ENCODE measurements at places on chromosomes 3 and 15. TPM values are rescaled to one million over a fixed set of nuclear protein-coding genes. Genes with fewer than 3 reads are reported as not detected.

DNA sequence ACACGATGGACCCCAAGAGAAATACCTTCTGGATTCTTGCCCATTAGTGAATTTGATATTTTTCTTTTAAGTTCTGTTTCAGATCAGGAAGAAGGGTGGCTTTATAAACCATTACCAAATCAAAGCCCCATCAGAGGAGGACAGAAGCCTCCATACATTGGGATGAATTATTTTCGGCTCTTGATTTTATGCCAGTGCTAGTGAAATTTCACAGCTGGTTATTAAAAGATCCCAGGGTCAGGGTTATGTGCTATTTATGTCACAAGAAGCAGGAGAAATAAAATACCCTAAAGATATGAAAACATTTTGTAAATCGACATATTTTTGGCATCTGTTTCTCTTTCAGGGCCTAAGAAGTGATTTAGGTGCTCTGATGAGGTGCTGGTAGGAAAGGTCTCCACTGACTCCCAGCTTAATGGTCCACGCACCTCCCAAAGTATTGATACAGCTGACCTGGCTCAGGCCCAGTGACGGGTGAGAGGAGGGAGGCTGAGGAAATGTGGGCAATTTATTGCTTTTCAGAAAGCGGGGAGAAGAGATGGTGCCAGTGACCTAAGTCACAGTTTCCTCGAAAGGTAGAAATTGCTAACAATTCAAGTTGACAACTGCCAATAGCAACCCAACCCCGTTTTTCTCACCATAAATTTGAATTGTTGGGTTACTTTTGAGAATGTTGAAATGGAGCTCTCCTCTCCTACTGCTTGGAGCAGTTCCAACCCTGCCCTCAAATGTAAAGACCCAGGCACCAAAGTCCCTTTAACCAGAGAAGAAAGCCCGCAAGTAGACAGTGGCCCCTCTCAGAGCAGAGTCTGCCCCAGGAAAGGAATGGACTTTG lies 315.6 kb upstream of the NR2E3 start:
- H3K36me3 ChIP-seq: no peaks in the 10 kb centered on the region
- no peak for DNase-seq
- H3K4me3 ChIP-seq: no peak overlapping the region
- peaks cover 4% of the 10 kb centered on the region for H3K27me3 ChIP-seq
- H3K4me1 ChIP-seq: no peaks in the 10 kb centered on the region
- no peak overlapping the region for H3K27ac ChIP-seq

DNA sequence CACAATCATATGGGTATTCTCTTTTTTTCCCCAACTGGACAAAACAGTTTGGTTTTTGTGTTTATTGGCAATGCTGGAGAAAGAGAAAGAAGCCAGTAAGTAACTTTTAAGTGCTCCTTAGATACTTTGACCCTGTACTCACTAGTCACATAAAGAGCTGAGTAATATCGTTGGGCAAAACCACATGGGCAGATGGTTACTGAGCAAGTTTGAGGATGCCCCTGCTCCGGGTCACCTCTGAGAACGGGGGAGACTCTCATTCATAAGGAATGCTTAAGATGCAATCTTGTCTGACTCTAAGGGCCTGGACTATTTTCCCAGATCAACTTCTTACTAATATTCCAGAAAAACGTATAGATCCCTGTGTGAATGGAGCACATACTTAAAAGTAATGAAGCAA lies 106.4 kb upstream of the SLC2A2 start:
- DNase-seq: no peak
- peaks cover 2% of the 10 kb centered on the region for H3K4me1 ChIP-seq
- no peaks in the 10 kb centered on the region for H3K27me3 ChIP-seq
- no peak overlapping the region for H3K27ac ChIP-seq

- H3K27me3 ChIP-seq: no peaks in the 10 kb centered on the region
- no peak overlapping the region for H3K27ac ChIP-seq
- no peak overlapping the region for H3K4me3 ChIP-seq
- DNase-seq: no peak
- no peaks in the 10 kb centered on the region for H3K4me1 ChIP-seq
- no peaks in the 10 kb centered on the region for H3K36me3 ChIP-seq
Observed at GRCh38 chr15:23415321-23415865, 31.6 kb downstream of the GOLGA6L2 start.

The PLS1 gene
- polyA plus RNA-seq: 3.6 TPM

The MITF gene
- not detected for polyA plus RNA-seq

Data from naive thymus-derived CD8-positive, alpha-beta T cell (primary cell).